ENCODE measurements at places on chromosomes 3 and 15. TPM values are rescaled to one million over a fixed set of nuclear protein-coding genes. Genes with fewer than 3 reads are reported as not detected.

Gene CCDC80
- total RNA-seq = under 0.01 TPM

Gene CD200R1
- 0.54 TPM for total RNA-seq

Gene NANOGP8
- 0.27 TPM for total RNA-seq

Gene CHL1
- total RNA-seq = under 0.01 TPM

Gene FEZF2
- not detected for total RNA-seq

Gene MST1R
- 1.1 TPM for total RNA-seq

Gene SI
- total RNA-seq = not detected

Gene UQCC5
- total RNA-seq = 1.9 TPM

Gene VEPH1
- total RNA-seq = 0.27 TPM

Gene ECE2
- not detected for total RNA-seq

Gene STRIT1
- not detected for total RNA-seq

Gene C3orf52
- 0.27 TPM for total RNA-seq

Gene COL8A1
- not detected for total RNA-seq

Gene TERC
- 149 TPM for total RNA-seq

Gene SLITRK3
- not detected for total RNA-seq

Gene LDHAL6B
- not detected for total RNA-seq

Gene AMOTL2
- 1.6 TPM for total RNA-seq

DNA sequence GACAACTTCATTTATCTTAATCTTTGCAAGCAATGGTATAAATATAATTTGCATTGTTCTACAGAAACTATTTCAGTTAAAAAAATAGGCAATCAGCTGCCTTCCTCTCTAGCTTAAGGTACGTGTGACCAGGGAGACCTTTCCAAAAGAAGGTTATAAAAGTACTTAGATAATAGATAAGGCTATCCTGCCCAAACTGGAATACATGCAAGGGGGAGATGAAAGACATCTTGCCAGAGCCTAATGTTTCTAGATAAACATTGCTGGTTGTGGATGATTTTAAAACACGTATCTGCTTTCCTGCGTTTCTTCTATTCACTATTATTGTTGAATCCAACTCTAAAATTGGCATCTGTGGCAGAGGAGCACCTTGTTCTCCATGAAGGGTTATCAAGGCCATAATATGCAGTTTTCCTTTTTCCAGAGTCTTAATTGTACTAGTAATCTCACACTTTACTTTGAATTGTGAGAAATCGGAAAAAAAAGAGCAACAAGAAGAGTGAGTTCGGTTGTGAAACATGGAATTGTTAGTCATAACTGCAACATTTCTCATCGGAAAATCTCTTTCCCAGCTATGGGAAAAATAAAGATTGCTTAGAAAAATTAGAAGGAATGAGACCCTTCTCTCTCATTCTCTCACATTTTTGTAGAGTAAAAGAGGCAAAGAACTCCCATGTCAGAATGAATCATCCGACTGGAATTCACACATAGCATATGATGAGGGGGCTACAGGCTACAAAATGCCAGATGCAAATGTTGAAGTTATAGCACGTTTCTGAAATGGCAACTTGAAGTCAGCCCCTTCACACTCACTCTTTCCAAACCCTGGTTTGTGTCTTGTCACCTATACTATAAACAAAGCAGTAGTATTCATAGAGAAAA, 936.1 kb upstream of the NR2F2 start:
- DNase-seq = no peak

- no peak for DNase-seq
These were observed 62.0 kb downstream of the PLD1 start for GRCh38 chr3:171748064-171748924.

GRCh38 chr3:24522146-24522579, 27.5 kb upstream of the THRB start:
- DNase-seq = no peak

GRCh38 chr15:47206358-47206978, 510.8 kb upstream of the SEMA6D start:
- no peak for DNase-seq

DNA sequence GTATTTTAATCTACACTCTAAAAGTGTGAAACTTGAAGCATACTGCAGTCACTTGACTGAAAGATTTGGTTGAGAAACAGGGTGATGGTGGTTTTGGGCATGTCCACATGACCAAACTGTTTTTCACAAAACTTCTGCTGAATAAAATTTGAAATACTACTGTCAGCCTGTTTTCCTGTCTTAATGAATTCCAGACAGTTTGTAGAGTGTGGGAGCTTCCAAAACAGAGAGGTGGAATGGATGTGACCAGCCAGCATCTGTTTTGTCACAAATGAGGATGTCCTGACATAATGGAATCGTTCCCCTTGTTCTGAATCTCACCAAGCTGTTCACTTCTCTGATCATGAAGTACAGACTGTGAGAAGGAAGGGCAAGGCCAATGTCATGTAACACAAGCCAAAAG, 11.8 kb downstream of the MITF start:
- DNase-seq = no peak

DNA sequence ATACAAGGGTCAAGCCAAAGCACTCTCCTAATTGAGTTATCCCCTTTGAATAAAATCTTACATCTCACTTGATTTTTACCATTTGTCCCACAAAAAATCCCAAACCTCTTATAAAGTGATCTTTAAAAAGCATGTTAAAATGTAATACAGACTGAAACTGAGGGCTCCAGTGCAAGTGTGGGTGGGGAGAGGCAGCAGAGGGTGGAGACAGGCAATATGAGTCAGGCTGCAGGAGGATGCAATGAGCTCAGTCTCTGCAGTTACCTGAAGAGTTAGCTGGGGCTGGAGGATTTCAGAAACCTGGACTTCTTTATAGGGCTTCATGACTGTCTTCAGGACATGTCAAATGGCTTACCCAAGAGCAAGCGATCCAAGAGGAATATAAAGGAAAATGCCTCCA, 14.2 kb upstream of the COLQ start:
- DNase-seq = no peak

DNA sequence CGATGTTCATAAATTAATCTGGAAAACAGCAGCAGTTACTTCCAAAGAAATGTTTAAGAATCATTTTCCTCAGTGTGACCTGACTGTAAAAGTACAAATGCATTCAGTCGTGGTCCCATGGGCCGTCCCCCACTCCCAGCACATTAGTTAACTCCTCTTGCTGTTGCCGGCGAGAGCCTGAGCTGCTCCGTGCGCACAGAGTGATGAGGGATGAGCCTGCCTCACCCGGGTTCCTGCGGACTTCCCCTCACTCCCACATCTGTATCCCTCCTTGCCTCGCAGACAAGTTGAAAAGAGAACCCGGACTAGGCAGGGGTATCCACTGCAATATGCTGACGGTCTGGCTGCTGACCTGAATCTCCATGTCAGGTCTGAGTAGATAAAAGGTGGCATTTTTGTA, 861.7 kb upstream of the NR2F2 start:
- DNase-seq = no peak

DNA sequence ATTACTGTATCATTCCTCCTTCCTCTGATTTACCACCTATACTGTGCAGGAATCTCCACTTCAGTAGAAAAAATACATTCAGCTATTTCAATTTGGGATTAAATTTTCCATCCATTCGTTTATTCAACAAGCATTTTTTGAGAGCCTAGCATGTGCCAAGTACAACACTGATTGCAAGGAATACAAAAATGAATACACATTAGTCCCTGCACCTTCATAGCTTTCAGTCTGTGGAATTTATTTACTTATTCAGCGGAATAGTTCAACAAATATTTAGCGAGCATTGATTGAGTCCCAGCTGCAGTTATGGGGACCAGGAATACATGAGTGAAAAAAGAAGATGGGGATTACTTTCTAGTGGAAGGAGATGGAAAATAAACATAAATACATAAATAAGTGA, 606.8 kb upstream of the TBL1XR1 start:
- DNase-seq = no peak

GRCh38 chr3:72434296-72434695, 413.9 kb downstream of the SHQ1 start:
- no peak for DNase-seq

- DNase-seq = no peak
These were observed 29.4 kb downstream of the MELTF start for GRCh38 chr3:197000211-197000610.

- peak; percentile 33 for DNase-seq
These were observed 706 bp downstream of the DVL3 start for GRCh38 chr3:184155644-184156521.

- no peak for DNase-seq
These were observed 11.2 kb downstream of the TMC3 start for GRCh38 chr15:81362790-81363189.

DNA sequence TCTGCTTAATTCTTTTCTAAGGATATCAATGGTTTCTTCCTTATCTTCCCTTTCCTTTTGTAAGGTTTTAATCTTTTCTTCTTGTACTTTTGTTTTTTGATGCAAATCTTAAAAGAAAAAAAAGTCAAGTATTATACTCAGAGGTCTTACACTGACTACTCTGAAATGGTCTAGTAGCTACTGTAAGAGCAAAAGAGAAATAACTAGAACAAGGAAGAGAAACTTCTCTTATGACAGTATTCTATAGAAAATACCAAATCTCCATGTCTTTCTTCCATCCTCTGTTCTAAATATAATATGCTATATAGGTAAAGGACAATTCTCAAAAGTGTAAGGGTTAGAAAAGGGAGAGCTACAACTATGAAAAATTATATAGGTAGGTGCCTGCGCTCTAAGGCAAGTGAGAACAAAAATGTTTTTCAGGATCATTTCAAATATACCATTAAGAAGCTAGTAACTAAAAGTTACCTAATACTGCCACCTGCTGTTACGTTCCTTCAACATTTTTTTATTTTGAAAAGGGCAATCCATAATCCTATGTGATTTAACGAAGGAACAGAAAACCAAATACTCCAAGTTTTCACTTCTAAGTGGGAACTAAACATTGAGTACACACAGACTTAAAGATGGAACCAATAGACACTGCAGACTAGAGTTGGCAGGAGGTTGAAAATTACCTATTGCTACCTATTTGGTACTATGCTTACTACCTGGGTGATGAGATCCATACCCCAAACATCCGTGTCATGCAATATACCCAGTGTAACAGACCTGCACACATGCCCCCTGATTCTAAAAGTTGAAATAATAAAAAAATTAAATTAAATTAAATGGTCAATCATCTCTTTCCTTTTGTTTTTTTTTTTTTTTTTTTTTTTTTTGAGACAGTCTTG, 36.7 kb downstream of the CIP2A start:
- DNase-seq = peak; percentile 47

GRCh38 chr3:186998937-186999368, 68.6 kb downstream of the ST6GAL1 start:
- no peak for DNase-seq

- no peak for DNase-seq
These were observed 47.7 kb downstream of the BDH1 start for GRCh38 chr3:197508051-197508451.

GRCh38 chr3:61981060-61981459, 392.3 kb downstream of the FEZF2 start:
- no peak for DNase-seq

GRCh38 chr15:63340353-63340752, 41.3 kb downstream of the CA12 start:
- no peak for DNase-seq

- no peak for DNase-seq
These were observed 5.9 kb upstream of the RTF1 start for GRCh38 chr15:41411031-41411430.

- DNase-seq = no peak
These were observed 4.9 kb downstream of the TM2D3 start for GRCh38 chr15:101647251-101647650.

- no peak for DNase-seq
These were observed 26.6 kb upstream of the FLNB start for GRCh38 chr3:57981483-57982087.

DNA sequence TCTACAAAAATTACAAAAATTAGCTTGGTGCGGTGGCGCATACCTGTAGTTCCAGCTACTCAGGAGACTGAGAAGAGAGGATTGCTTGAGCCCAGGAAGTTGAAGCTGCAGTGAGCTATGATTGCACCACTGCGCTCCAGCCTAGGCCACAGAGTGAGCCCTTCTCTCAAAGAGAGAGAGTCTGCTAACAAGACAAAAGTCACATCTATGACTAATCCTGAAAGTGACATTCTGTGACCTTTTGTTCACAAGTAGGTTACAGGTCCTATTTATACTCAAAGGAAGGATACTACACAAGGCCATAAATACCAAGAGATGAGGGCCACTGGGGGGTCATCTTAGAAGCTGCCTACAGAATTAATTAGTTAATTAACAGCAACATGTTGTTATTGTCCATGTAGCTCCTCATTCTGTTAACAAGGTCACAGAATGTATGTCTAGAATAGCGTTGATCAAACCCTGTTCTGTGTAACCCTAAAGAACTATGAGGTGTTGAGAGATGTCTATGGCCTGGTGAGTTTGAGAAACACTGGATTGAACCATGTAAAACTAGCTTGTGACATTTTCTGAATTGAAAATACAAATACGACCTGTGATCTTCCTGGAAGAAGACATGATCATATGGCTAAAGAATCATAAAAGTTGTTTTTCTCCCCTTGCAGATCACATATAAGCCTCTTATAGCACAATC, 97.0 kb downstream of the SAMMSON start:
- no peak for DNase-seq

DNA sequence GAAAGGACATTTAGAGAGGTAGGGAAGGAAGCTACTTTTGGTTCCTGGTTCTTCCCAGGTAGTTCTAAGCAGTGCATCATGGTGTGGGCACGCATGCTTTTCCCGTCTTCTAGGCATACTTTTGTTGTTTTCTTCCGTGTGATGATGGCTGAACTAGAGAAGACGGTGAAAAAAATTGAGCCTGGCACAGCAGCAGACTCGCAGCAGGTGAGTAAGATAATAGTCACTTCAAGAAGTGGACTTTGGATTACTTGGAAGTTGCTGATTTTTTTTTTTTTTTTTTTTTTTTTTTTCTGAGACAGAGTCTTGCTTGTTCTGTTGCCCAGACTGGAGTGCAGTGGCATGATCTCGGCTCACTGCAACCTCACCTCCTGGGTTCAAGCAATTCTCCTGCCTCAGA, 17.9 kb downstream of the FANCD2OS start:
- DNase-seq = no peak

GRCh38 chr15:79878078-79878705, 18.6 kb downstream of the MTHFS start:
- no peak for DNase-seq

GRCh38 chr3:44048196-44048924, 193.3 kb upstream of the TOPAZ1 start:
- DNase-seq = no peak

- DNase-seq = no peak
These were observed 859.2 kb upstream of the SEMA6D start for GRCh38 chr15:46858150-46858549.

GRCh38 chr3:53731934-53732624, 114.1 kb downstream of the CHDH start:
- no peak for DNase-seq

- DNase-seq = no peak
These were observed 166.1 kb downstream of the ZNF621 start for GRCh38 chr3:40690749-40691451.

- DNase-seq = no peak
These were observed 35.2 kb downstream of the RAB6B start for GRCh38 chr3:133860519-133860918.

- DNase-seq = peak; percentile 3
These were observed 81.6 kb upstream of the CHMP2B start for GRCh38 chr3:87145553-87145952.

GRCh38 chr3:186979852-186980251, 49.5 kb downstream of the ST6GAL1 start:
- DNase-seq = no peak

All from hematopoietic multipotent progenitor cell (in vitro differentiated cells).